Cardiac septum (tissue), 1 donor: ENCODE measurements at places on chromosomes 13 and 19. TPM values are rescaled to one million over a fixed set of nuclear protein-coding genes. Genes with fewer than 3 reads are reported as not detected.

TMEM255B gene
- total RNA-seq = 10.7 TPM

- no peak for DNase-seq
Observed at GRCh38 chr13:43720780-43721397, 65.9 kb downstream of the ENOX1 start.

DNA sequence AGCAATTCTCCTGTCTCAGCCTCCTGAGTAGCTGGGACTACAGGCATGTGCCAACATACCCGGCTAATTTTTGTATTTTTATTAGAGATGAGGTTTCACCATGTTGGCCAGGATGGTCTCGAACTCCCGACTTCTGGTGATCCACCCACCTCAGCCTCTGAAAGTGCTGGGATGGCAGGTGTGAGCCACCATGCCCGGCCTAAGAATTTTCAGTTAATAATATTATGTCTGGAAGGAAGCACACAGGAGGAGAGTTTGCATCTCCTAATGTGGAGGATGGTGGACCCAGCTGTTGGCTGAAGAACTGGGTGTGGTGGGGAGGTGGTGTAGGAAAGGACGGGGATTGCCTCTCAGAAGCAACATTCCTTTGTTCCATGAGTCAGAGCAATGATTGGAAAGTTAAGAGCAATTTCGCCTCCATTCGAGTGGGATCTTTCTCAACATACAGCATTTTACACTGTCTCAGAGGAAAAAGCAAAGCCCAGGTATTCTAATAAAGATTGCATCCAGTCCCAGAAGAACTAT is 11.9 kb downstream of the PDCD2L start:
- DNase-seq = peak; percentile 27

DNA sequence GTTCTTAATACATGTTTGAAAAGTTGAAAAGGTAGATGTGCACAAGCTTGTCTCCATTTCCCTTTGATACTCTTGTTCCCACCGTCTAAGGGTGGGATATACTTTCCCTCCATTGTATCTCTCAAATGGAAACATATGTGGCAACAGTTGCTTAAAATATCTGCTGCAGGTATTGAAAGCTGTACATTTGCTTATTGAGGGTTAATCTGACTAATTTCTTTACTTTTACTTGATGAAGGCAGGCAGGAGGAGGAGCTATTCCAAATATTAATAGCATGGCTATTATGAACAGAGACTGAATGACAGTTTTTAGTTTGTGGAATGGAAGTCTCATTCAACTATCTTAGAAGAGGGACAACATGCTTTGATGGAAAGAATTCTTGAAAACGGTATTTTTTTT is 103.8 kb downstream of the SLC10A2 start:
- no peak for DNase-seq

ZNF808 gene
- 30.5 TPM for total RNA-seq

GRCh38 chr13:23817830-23818229 is 71.4 kb downstream of the MIPEP start:
- DNase-seq = no peak
